Myometrial cell (primary cell): ENCODE measurements at places on chromosomes 5 and 9. TPM values are rescaled to one million over a fixed set of nuclear protein-coding genes. Genes with fewer than 3 reads are reported as not detected.

The HRCT1 gene
- total RNA-seq: 0.18 and 0.86 TPM in 2 replicates

The SLC22A4 gene
- total RNA-seq: 3.5 and 4.9 TPM in 2 replicates

The C8G gene
- total RNA-seq: not detected in 2 replicates

The SPINK6 gene
- 1.1 TPM in 1 of 2 replicates, not detected in the other for total RNA-seq

The PLPPR1 gene
- total RNA-seq: not detected in 2 replicates

The DDX4 gene
- not detected in 2 replicates for total RNA-seq

The STPG3 gene
- total RNA-seq: not detected in 2 replicates

The IL13 gene
- total RNA-seq: not detected in 2 replicates

The FOXD4L5 gene
- total RNA-seq: not detected in 2 replicates

The RAI14 gene
- total RNA-seq: 84.8 and 123 TPM in 2 replicates
